ENCODE measurements at places on chromosomes 5 and 9.

DNA sequence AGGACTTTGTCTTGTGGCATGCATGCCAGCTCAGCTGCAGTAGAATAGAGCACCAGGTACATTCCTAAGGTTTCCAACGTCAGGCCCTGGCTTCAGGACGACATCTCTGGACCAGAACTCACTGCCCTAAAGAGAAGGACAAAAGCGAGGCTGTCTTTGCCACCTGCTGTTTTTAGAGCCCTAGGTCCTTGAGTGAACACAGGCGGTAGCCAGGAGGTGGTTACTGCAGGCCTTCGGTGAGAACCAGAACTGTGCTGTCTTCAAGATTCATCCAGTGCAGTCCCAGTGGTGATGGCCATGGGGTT lies 288.9 kb upstream of the CDH18 start:
- H3K4me1 ChIP-seq: no peaks in the 10 kb centered on the region
- H3K36me3 ChIP-seq: no peaks in the 10 kb centered on the region
- no peak for DNase-seq
- no peak overlapping the region for H3K4me3 ChIP-seq
- no peaks in the 10 kb centered on the region for H3K27me3 ChIP-seq

GRCh38 chr5:80632700-80633099 lies 21.8 kb upstream of the MSH3 start:
- no peak overlapping the region for H3K27ac ChIP-seq
- DNase-seq: no peak
- H3K4me3 ChIP-seq: no peak overlapping the region
- peaks cover 22% of the 10 kb centered on the region for H3K36me3 ChIP-seq
- H3K4me1 ChIP-seq: no peaks in the 10 kb centered on the region
- no peaks in the 10 kb centered on the region for H3K27me3 ChIP-seq

DNA sequence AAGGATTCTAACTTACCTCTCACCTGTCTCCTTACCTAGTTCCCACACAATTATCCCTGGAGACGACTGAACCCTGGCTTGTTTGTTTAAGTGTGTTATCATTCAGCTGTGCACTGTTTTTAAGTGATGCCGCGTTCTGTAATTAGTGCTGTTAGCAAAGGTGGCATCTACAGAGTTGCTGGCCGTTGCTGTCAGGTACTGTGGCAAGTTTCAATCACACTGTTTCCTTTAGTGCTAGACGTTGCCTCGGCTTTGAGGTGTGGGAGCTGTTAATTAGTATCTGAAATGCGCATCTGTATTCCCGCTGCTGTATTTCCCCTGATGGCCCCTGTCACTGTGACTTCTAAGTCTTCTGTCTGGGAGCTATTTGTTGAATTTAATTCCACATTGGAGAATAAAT lies 193.8 kb upstream of the GAS1 start:
- no peaks in the 10 kb centered on the region for H3K36me3 ChIP-seq
- no peak overlapping the region for H3K27ac ChIP-seq
- H3K27me3 ChIP-seq: peaks cover 9% of the 10 kb centered on the region

DNA sequence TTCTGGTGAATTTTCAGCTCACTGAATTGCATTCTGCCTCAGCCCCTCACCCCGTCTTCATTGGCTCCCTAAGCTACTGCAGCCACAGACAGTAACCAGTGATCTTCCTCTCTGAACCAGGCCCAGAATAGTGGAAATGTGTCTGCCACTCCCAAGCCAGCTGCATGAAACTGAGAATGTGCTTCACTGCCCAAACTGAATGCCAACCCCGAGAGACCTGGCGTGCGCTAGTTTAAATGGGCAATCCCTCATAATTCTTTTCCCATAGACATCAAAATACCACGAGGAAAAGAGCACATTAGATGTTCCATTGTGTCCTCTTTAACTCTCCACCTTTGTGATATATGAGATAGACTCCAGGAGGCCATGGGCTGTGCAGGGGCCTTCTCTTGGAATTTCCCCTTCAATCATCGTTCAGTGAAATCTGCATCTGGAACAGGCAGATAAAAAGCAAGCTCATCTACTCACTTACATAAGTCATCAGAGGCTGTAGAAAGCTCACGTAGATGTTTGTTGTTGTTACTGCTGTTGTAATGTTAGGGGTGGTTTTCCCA lies 320.2 kb downstream of the NFIB start:
- no peaks in the 10 kb centered on the region for H3K4me1 ChIP-seq
- H3K4me3 ChIP-seq: no peak overlapping the region
- no peaks in the 10 kb centered on the region for H3K36me3 ChIP-seq
- H3K27ac ChIP-seq: peak overlapping the region; percentile 25
- no peaks in the 10 kb centered on the region for H3K27me3 ChIP-seq

DNA sequence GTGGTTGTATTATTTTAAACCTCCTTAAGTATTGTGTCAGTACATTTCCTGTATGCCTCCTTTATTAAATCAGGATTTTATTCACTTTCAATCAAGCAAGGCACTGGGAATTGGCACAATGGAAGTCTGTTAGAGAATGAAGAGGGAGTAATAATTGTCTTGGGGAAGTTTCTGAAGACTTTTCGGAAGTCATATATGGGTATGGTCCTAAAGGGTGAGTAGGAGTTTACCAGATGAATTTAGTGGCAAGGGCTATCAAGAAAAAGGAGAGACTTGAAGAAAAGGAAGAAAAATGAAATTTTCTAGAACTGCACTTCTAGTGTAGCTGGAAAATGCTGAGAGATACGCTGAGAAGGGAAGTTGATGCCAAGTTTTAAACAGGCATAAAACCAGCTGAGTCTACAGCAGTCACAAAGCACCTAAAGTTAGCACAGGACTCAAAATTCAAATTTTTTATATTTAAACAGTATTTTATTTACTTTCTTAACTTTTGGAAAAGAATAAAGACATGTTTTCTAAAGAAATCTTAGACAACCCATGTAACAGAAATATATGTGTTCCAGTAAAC lies 184.9 kb downstream of the SMC2 start:
- no peaks in the 10 kb centered on the region for H3K4me1 ChIP-seq
- no peak for DNase-seq
- no peaks in the 10 kb centered on the region for H3K36me3 ChIP-seq
- no peak overlapping the region for H3K4me3 ChIP-seq
- H3K27ac ChIP-seq: no peak overlapping the region
- no peaks in the 10 kb centered on the region for H3K27me3 ChIP-seq

DNA sequence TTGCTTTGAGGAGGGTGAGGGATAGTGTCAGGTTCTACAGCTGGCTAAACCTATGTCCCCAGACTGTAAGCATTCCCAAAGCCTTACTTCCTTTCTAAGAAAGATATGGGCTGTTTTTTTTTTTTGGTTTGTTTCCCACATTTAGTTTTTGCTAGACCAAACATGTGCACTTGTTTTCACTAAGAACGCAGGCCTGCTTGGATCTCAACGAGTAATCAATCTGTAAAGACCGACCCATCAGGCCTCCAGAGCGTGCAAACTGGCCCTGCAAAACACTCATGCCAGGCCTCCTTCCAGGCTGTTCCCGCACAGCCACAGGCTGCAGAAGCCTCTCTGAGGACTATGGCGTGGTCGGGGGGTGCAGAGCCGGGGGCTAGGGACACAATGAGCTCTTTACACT lies 304.8 kb upstream of the PANK3 start:
- H3K27ac ChIP-seq: no peak overlapping the region
- H3K4me1 ChIP-seq: peaks cover 22% of the 10 kb centered on the region
- H3K4me3 ChIP-seq: no peak overlapping the region
- H3K36me3 ChIP-seq: no peaks in the 10 kb centered on the region

GRCh38 chr9:94643176-94643575 lies 3.9 kb upstream of the FBP1 start:
- H3K27ac ChIP-seq: no peak overlapping the region
- peaks cover 16% of the 10 kb centered on the region for H3K27me3 ChIP-seq
- peaks cover 24% of the 10 kb centered on the region for H3K4me1 ChIP-seq
- no peak for DNase-seq
- H3K4me3 ChIP-seq: no peak overlapping the region

DNA sequence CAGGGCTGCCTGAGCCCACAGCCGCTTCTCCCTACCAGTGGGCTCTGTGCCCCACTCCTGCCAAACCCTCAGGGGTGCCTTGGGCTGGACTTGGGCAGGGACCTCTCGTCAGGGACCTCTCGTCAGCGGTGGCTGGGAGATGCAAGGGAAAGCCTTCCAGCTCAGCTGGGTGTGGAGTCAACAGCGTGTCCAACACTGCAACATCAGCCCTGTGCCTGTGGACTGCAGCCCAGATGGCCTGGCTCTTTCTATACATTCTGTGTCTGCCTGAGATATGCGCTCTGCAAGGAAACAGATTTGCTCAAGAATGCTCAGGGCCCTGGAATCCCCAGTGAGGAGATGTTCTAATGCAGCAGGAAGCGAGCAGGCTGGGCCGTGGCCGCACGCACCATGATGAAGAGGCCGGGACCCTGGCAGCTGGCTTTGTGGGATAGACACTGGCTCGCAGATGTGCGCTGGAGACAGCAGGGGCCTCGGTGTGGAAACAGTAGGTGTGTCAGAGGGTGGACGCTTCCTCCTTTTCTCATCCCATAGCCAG lies 85.0 kb upstream of the COL5A1 start:
- H3K27me3 ChIP-seq: peaks cover 52% of the 10 kb centered on the region
- peak overlapping the region; percentile 5 for H3K27ac ChIP-seq
- H3K36me3 ChIP-seq: no peaks in the 10 kb centered on the region
- H3K4me1 ChIP-seq: peaks cover 23% of the 10 kb centered on the region
- H3K4me3 ChIP-seq: no peak overlapping the region

- peaks cover 29% of the 10 kb centered on the region for H3K27me3 ChIP-seq
- no peaks in the 10 kb centered on the region for H3K4me1 ChIP-seq
Observed at GRCh38 chr9:122113574-122113973, 20.5 kb upstream of the TTLL11 start.

- no peak overlapping the region for H3K4me3 ChIP-seq
- DNase-seq: no peak
- H3K36me3 ChIP-seq: no peaks in the 10 kb centered on the region
- no peak overlapping the region for H3K27ac ChIP-seq
- no peaks in the 10 kb centered on the region for H3K4me1 ChIP-seq
- no peaks in the 10 kb centered on the region for H3K27me3 ChIP-seq
Observed at GRCh38 chr5:105751908-105752307, 1918.8 kb downstream of the EFNA5 start.

DNA sequence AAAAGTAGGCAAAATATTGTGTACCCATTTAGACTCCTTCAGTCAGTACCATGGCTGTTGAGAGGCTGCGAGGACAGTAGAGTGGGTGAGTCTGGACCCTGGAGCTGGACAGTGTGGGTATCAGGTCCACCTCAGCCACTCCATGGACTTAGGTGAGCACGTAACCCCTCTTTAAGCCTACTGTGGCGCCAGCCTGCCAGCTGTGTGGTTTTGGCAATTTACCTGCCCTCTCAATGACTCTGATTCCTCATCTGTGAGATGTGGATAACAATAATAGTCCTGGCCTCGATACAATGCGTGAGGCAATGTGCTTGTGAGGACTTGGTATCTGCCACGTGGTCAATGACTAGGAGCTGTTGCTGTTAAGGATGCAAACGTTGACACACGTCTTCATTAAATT lies 17.9 kb downstream of the SLC1A3 start:
- peaks cover 53% of the 10 kb centered on the region for H3K4me1 ChIP-seq
- DNase-seq: peak; percentile 29
- H3K4me3 ChIP-seq: no peak overlapping the region
- no peaks in the 10 kb centered on the region for H3K27me3 ChIP-seq

DNA sequence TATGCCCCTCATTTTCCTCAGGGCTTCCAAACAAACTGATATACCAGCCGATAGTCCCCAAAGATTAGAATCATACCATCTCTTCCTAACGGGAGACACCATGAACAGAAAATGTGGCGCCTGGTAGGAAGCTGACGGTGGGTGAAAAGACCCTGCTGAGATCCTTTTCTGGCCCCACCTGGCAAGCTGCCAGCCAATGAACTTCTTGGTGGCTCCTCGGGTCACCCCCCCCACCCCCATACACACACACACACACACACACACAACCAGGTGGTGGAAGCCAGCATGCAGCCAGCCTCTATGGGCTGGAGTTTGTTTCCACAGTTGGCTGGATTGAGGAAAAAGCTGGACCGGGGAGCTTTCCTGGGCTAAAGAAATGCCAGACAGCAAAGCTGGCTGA lies 4.8 kb upstream of the CCIN start:
- H3K4me1 ChIP-seq: peaks cover 40% of the 10 kb centered on the region
- H3K4me3 ChIP-seq: no peak overlapping the region
- no peak for DNase-seq

DNA sequence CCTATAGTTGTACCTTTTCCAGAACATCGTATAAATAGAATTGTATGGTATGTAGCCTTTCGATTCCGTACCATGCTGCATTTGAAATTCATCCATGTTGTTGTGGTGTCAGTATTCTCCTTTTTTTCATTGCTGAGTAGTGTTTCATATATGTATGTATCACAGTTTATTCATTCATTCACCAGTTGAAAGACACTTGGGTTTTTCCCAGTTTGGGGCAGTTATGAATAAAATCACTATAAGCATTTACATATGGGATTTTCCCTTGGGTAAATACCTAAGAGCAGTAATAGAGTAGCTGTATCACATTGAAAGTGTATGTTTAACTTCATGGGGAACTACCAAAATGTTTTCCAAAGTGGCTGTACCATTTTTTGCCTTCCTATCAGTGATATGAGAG lies 16.1 kb upstream of the FKTN start:
- no peaks in the 10 kb centered on the region for H3K27me3 ChIP-seq
- no peaks in the 10 kb centered on the region for H3K36me3 ChIP-seq
- no peak overlapping the region for H3K27ac ChIP-seq
- H3K4me3 ChIP-seq: no peak overlapping the region

DNA sequence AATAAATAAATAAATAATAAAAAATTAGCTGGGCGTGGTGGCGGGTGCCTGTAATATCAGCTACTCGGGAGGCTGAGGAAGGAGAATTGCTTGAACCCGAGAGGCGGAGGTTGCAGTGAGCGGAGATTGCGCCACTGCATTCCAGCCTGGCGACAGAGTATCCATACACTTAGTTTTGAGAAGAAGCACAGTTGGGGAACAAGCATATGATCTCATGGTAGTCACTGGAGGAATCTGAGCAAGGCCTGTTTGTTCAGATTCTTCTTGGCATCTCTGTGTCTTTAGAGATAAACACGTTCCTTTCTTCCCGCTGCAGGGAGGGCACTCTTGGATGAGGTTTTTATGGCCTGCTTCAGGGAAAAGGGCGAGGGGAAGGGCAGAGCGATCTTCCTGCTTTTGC lies 15.6 kb upstream of the DENND1A start:
- H3K27ac ChIP-seq: no peak overlapping the region
- no peak overlapping the region for H3K4me3 ChIP-seq
- H3K27me3 ChIP-seq: no peaks in the 10 kb centered on the region
- no peak for DNase-seq
- H3K36me3 ChIP-seq: no peaks in the 10 kb centered on the region
- no peaks in the 10 kb centered on the region for H3K4me1 ChIP-seq

All from left ventricle myocardium inferior (tissue), 1 donor.